ENCODE measurements at places on chromosomes 12 and 14.
A peak's percentile ranks its signal among the peaks of the same experiment; 100 is the strongest.

- no peak for DNase-seq
- no peaks in the 10 kb centered on the region for H3K27me3 ChIP-seq
- no peaks in the 10 kb centered on the region for H3K36me3 ChIP-seq
- H3K27ac ChIP-seq, result no peak overlapping the region
- no peaks in the 10 kb centered on the region for H3K4me1 ChIP-seq
Observed at GRCh38 chr12:15443050-15443449, 120.7 kb downstream of the PTPRO start.

DNA sequence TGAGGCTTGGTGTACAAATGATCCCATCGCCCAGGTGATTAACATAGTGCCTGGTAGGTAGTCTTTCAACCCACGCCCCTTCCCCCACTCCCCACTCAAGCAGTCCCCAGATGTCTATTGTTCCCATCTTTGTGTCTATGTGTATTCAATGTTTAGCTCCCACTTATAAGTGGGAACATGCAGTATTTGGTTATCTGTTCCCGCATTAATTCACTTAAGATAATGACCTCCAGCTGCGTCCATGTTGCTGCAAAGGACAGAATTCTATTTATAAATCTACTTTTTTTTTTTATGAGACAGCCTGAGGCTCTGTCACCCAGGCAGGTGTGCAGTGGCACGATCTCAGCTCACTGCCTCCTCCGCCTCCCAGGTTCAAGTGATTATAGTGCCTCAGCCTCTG, 15.7 kb downstream of the SPX start:
- no peak for DNase-seq
- H3K4me3 ChIP-seq, result no peak overlapping the region
- H3K4me1 ChIP-seq, result no peaks in the 10 kb centered on the region
- no peaks in the 10 kb centered on the region for H3K36me3 ChIP-seq
- H3K27ac ChIP-seq, result no peak overlapping the region

GRCh38 chr12:38813923-38814322, 91.5 kb downstream of the CPNE8 start:
- H3K36me3 ChIP-seq, result no peaks in the 10 kb centered on the region
- no peak overlapping the region for H3K4me3 ChIP-seq
- peaks cover 15% of the 10 kb centered on the region for H3K4me1 ChIP-seq
- DNase-seq, result no peak

- H3K4me1 ChIP-seq, result peaks cover 12% of the 10 kb centered on the region
- H3K4me3 ChIP-seq, result peak within 1 kb of the TSS; percentile 67
- no peaks in the 10 kb centered on the region for H3K36me3 ChIP-seq
Observed at GRCh38 chr14:61321385-61322010, at the start of gene PRKCH. Gene PRKCH (plus strand): TSS chr14:61321579. CDS start chr14:61322102, 523 bp downstream.

GRCh38 chr14:104298458-104298857, 160.1 kb downstream of the KIF26A start:
- no peaks in the 10 kb centered on the region for H3K4me1 ChIP-seq
- no peak overlapping the region for H3K27ac ChIP-seq
- DNase-seq, result no peak
- H3K27me3 ChIP-seq, result no peaks in the 10 kb centered on the region
- no peaks in the 10 kb centered on the region for H3K36me3 ChIP-seq

- no peak overlapping the region for H3K27ac ChIP-seq
- H3K27me3 ChIP-seq, result no peaks in the 10 kb centered on the region
- no peak for DNase-seq
- H3K4me3 ChIP-seq, result no peak overlapping the region
- H3K4me1 ChIP-seq, result no peaks in the 10 kb centered on the region
- H3K36me3 ChIP-seq, result no peaks in the 10 kb centered on the region
Observed at GRCh38 chr14:71333705-71334104, 426.4 kb downstream of the PCNX1 start.

DNA sequence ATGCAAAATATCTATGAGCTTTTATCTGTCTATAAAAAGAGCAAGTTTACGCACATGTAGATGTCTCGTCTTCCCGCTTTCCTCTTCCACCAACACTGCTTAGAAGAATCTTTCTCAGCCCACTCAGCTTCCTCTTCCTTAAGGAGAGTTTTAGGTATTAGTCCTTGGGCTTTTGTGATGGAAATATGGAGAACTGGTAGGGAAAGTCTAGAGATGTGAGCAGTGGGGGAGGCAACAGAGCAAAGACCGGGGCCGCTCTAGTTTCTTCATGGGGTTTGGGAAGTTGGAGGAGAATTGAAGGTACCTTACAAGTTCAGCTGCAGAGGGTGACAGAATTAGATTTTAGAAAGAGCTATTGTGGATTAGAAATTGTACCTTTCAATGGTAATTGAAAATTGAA, 56.3 kb upstream of the CPNE8 start:
- H3K27me3 ChIP-seq, result no peaks in the 10 kb centered on the region
- DNase-seq, result no peak
- H3K4me3 ChIP-seq, result no peak overlapping the region
- no peaks in the 10 kb centered on the region for H3K4me1 ChIP-seq
- no peaks in the 10 kb centered on the region for H3K36me3 ChIP-seq

GRCh38 chr12:6550294-6551062, 5.4 kb downstream of the IFFO1 start:
- H3K4me1 ChIP-seq, result peaks cover 10% of the 10 kb centered on the region
- H3K27ac ChIP-seq, result no peak overlapping the region
- H3K4me3 ChIP-seq, result no peak overlapping the region
- DNase-seq, result no peak
- H3K27me3 ChIP-seq, result no peaks in the 10 kb centered on the region
- H3K36me3 ChIP-seq, result no peaks in the 10 kb centered on the region

DNA sequence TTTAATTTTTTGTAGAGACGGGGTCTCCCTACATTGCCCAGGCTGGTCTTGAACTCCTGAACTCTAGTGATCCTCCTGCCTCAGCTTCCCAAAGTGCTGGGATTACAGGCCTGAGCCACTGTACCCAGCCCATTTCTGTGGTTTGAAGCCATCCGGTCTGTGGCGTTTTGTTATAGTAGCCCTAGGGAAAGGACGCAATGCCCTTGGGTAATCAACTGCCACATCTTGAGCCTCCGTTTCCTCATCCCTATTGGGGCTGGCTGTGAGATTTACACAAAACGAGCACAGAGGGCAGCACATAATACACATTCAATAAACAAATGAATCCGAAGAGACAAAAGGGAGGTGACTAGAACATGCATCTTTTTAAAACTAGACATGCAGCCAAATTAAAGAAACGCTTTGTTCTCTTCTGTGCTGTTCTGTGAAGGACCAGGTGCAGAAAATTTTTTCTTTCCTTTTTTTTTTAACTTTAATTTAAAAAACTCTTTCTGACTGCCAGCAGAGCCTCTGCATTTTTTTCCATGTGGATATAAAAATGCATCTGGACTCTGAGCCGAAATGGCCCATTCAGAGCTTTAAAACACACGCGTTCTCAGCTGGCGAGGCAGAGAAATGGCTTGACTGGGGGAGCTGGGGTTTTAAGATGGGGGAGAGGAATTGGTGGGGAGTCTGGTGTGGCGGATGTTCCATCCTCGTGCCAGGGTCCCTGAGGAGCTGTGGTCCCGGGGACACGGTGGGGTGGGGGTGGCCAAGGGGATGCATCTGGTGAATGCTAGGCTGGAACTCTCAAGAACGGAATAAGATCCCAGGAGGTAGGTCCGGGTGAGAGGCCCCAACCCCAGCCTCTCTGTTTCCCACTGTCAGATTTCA, 119.0 kb downstream of the RBM19 start:
- peaks cover 4% of the 10 kb centered on the region for H3K4me1 ChIP-seq
- no peak overlapping the region for H3K27ac ChIP-seq
- no peak for DNase-seq
- no peaks in the 10 kb centered on the region for H3K27me3 ChIP-seq
- no peak overlapping the region for H3K4me3 ChIP-seq
- H3K36me3 ChIP-seq, result no peaks in the 10 kb centered on the region

- no peak for DNase-seq
- no peak overlapping the region for H3K4me3 ChIP-seq
- no peaks in the 10 kb centered on the region for H3K36me3 ChIP-seq
Observed at GRCh38 chr12:76449583-76449982, 101.4 kb upstream of the BBS10 start.

- DNase-seq, result no peak
- no peaks in the 10 kb centered on the region for H3K4me1 ChIP-seq
- H3K27ac ChIP-seq, result no peak overlapping the region
- H3K27me3 ChIP-seq, result no peaks in the 10 kb centered on the region
- H3K36me3 ChIP-seq, result no peaks in the 10 kb centered on the region
- no peak overlapping the region for H3K4me3 ChIP-seq
Observed at GRCh38 chr12:118094039-118094438, 9.8 kb downstream of the VSIG10 start.

- no peaks in the 10 kb centered on the region for H3K27me3 ChIP-seq
- H3K36me3 ChIP-seq, result no peaks in the 10 kb centered on the region
Observed at GRCh38 chr12:122918827-122919226, 22.9 kb upstream of the VPS37B start.

DNA sequence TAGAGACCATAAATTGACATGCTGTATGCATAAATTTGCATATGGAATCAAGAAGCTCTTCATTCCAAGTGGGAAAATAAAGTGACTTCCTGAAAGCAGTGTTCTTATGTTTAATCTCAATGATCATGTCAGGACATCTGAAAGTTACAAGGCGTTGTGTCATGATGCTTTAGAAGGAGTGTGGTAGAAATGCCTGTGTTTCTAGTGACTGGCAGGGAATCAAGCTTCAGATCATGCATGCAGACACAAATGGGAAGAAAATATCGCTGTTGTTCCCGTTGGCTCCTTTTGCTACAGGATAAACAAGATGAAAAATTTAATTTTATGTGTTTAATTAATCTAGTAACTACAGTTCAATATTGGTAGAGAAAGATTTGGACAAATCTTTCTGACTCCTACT, 298.1 kb upstream of the SYT1 start:
- H3K27ac ChIP-seq, result no peak overlapping the region
- H3K4me3 ChIP-seq, result no peak overlapping the region
- H3K36me3 ChIP-seq, result no peaks in the 10 kb centered on the region
- H3K27me3 ChIP-seq, result no peaks in the 10 kb centered on the region
